Cortex of kidney (tissue), 1 donor: ENCODE measurements at places on chromosomes 4 and X.

GRCh38 chrX:104166735-104167436, 633 bp downstream of the FAM199X start:
- DNase-seq = no peak

DNA sequence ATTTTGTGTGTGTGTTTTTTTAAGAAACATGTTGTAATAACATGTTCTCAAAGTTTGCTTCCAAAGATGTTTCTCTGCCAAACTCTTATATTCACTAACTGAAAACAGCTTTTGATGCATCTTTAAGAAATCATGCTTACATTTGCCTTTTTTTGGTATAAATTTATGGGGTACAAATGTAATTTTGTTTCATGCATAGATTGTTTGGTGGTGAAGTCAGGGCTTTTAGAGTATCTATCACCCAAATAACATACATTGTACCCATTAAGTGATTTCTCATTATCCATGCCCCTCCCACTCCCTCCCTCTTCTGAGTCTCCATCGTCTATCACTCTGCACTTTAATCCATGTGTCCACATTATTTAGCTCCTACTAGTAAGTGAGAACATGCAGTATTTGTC, 30.8 kb downstream of the SPINK2 start:
- DNase-seq = no peak

DNA sequence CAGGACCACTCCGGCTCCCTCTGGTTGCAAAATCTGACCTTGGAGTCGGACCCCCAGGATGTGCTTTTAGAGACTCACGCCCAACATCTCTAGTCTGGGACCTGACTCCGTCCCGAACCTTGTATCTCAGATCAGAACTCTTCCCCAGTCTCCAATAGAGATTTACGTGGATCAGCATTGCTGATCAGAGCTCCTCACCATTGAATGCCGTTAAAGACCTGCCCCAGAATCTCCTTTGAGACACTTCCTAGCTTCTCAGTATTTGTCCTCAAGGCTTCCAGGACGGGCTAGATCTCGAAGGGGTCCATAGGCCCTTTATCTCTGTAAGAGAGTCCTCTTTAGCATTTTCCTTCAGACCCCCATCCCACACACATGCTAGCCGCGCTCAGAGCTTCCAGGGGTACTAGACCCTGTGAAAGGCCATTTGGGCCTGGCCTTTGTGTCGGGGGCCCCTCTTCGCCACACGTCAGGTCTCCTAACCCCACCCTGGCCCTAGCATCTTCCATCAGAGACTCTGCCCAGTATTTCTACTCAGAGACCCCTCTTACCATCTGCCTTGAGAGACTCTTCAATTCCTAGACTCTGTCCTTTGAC, 662 bp downstream of the UBA1 start:
- DNase-seq = no peak

DNA sequence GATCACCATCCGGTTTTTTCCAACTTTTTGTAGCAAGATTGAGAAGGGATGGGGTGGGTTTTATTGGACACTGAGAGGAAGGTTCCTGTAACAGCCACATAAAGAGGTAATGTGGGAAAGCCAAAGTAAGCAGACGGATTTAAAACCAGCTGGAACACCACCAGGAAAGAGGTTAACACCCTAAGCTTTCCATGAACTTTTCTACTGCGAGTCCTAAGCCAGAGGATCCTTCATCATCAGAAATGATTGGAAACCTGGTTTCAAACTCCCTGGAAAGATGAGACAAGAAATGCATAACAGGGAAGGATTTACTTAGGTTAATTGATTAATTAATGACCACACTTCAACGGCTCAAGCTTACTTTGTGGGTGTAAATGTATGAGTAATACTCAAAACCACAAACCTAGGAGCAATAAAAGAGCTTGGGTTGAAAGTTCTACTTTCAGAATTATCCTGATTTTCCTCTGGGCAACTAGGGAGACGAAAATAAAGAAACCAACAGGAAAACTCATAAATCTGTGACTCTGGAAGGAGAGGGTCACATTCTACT, 91.5 kb downstream of the COX18 start:
- DNase-seq = no peak

DNA sequence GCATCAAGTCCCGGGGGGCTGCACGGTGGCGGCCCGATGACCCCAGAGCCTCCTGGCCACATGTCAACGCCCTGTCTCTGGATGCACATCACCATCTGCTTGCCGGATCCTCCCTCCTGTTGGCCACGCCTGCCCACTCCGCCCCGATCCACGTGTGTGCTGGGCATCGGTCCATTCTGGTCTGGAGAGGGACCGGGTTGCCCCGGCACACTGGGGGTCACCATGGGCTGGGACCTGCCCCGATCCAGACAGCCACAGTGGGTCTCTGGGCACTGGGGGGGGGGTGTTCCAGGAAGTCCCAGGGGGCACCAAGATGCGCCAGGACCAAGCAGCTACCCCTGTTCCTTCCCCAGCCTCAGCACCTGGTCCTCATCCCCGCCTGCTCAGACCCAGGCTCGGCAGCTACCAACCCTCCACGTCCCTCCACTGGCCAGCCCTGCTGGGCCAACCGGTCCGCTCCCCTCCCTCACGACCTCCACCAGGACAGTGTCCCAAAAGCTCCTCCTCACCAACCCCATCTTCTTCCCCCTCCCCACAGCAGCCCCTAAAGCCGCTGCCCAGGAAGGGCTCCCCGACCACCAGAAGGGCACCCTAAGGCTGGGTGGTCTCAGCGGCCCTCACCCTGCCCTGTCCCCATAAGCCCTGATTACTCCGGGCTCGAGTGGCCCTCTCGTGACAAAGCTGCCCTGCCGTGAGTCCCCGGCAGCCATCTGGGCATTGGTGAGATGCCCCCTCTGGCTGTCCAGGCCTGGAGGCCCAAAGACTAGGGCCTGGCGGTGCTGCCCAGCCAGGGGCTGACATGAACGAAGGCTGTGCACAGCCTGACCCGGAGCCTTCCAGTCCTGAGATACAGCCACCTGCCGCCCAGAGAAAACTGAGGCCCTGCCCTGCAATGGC, 4.6 kb downstream of the CTBP1 start:
- DNase-seq = no peak

- DNase-seq = no peak
These were observed 74.3 kb upstream of the IQCM start for GRCh38 chr4:149889991-149890390.

DNA sequence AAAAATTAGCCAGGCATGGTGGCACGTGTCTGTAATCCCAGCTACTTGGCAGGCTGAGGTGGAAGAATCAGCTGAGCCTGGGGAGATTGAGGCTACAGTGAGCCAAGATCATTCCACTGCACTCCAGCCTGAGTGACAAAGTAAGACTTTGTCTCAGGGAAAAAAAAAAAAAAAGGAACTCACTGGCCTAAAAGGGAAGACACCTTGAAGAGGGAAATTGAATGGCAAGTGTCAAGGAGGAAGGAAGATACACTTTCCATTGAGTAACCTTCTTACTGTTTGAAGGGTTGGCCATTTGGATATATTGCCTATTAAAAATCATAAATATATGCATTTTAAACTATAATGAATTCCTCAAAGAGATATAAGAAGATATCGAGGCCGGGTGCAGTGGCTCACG, 147.5 kb upstream of the FAM241A start:
- no peak for DNase-seq

DNA sequence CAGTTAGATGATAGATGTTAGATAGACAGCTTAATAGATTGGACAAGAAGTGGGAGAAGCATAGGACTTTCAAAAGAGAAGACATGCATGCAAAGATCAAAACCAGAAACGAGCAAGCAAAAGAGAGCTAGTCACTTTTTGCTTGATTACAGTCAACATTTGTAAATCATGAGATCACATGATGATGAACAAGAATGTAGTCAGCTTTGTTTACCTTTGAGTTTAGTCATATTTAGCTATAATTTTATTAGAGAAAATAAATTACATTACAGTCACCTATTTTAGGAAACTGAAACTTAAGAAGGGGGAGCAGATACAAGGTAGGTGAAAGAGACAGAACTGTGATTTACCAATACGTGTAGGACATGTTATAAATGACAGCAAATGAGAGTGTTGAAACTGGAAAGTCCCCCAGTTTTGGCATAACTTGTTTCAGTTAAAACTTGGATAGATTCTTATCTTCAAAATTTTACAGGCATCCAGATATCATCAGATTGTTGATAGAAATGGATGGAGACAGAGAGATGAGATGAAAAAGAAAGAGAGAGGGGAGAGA, 1083.1 kb upstream of the PCDH10 start:
- no peak for DNase-seq

GRCh38 chr4:8319731-8320385, 50.3 kb downstream of the HTRA3 start:
- DNase-seq = no peak

- DNase-seq = no peak
These were observed 1.6 kb downstream of the PRICKLE3 start for GRCh38 chrX:49184294-49185281.

GRCh38 chr4:162347842-162348213, 184.0 kb upstream of the FSTL5 start:
- no peak for DNase-seq

DNA sequence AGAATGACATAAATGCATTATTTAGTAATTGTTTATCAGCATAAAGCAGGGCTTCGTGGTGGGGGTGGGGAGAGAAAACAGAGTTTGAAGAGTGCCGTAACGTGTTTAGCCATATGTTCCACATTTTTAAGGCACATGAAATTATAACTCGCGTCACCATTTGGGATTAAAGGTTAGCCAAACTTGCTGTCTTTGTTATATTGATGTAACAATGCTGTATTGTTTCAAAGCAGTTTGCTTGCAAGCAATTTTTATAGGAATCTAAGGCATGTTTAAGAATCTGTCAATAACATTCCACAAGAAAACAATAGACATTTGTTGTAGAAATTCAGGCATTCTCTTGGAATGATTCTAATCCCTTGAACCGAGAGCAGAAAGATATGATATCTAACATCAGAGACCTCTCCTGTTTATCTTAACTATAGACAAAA, 78.3 kb downstream of the CLDN22 start:
- no peak for DNase-seq

DNA sequence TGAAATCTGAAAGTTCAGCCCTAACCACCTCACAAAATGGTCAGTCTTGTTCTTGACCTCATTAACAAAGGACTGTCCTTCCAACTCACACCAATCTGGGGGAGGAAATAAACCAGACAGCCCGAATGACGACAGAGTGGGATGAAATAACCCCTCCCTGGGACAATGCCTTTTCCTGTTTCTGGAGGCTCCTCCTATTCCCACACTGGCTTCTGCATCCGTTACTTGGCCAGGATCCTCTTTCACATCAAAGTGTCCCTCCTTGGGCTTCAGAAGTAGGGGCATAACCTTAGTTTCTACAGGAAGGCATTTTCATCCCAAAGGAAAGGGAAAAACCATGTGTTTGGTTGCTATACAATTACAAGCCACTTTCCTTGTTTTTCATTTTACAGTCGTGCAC, 59.8 kb upstream of the RPL34 start:
- no peak for DNase-seq

DNA sequence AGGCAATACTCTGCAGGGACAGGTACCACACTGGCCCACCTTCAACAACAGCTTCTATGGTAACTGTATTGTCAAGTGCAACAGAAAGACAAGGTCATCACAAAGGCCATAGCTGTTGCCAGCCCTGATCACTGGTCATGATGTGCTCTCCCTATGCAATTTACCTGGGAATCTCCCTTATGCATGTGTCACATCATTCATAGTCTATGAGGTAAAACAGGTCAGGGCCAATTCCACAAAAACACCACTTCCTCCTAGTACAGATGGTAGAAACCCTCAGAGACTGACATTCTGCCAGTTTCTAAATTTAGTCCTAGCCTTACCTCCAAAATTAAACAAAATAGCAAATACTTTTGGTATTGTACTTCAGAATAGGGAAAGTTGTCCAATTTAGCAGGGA, 132.8 kb downstream of the MGST2 start:
- no peak for DNase-seq

DNA sequence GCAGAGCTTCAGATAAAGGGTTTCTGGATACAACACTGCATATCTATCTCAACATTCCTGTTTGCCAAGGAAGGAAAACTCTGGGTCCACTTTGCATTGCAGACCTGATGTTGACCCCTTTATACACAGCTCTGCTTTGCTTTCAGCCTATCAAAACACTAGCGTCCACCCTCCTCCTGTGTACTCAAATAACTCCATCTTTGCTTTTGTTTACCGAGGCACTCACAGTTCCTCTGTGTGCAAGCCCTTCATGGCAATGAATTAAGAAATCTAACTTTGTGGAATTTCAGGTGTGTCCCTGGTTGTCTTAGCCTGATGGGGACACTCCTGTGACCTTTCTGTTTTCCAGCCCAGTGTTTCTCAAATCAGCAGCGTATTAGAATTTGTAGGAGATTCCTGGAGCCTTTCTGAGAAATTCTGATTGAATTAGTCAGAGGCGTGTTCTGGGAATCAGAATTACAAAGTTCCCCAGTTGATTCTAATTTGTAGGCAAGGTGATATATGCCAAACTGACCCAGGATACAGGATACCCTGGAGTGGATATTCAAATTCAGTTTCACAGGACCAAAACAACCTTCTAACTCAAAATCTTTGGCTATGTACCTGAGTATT, 68.6 kb downstream of the DTHD1 start:
- DNase-seq = no peak

GRCh38 chrX:40465735-40466551, 114.8 kb upstream of the ATP6AP2 start:
- DNase-seq = no peak

DNA sequence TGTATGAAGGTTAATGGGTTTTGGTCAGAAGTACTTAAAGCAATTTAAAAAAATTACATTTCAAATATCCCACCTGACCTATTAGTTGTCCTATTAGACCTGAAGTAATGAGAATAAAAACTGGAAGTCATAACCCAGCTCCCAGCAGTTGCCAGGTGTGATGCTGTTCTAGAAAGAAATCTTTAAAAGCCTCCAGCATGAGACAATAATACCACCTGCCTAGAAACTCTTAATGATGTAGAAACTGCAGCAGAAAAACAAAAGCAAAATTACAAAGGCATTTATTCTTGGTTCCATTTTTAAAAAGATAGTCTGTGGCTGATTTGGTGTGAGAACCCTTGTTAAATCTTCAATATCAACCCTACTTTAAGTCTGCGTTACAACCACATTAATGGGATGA, 1137.7 kb upstream of the TENM3 start:
- no peak for DNase-seq

- DNase-seq = no peak
These were observed 45.9 kb downstream of the GAB1 start for GRCh38 chr4:143382596-143382995.

- no peak for DNase-seq
These were observed 112.9 kb downstream of the FRYL start for GRCh38 chr4:48667148-48667547.

DNA sequence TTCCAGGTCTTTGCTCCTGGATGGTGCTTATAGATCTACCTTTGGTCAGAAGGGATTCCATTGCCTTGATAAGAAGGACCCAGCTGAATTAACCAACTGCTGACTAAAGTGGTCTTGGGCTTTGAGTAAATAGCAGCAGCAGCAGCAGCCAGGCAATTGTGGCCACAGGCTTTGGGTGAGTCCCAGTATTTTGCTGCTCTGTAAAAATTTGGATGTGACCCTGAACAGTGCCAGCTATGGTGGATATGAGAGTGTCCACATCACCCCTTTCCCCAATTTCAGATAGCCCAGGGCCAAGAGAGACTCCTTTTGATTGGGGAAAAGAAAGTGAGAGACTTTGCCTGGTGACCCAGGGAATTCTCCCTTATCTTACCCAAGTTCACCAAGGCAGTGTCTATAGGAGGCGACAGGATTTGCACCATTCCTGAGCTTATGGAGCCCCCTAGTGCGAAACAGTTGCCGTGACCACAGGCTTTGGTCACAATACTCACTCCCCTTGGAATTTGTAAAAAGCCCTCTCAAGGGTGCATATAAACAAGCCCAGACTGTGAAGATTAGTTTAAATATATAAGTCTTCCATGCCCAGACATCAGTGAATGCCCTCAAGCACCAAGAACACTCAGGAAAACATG, 518.0 kb downstream of the TMA16 start:
- no peak for DNase-seq
